ENCODE measurements at places on chromosomes 2 and 18.

GRCh38 chr2:29326926-29327325 lies 211.7 kb downstream of the CLIP4 start:
- no peak for DNase-seq

- peak; percentile 62 for DNase-seq
Observed at GRCh38 chr2:57881998-57882888, 164.4 kb upstream of the VRK2 start.

DNA sequence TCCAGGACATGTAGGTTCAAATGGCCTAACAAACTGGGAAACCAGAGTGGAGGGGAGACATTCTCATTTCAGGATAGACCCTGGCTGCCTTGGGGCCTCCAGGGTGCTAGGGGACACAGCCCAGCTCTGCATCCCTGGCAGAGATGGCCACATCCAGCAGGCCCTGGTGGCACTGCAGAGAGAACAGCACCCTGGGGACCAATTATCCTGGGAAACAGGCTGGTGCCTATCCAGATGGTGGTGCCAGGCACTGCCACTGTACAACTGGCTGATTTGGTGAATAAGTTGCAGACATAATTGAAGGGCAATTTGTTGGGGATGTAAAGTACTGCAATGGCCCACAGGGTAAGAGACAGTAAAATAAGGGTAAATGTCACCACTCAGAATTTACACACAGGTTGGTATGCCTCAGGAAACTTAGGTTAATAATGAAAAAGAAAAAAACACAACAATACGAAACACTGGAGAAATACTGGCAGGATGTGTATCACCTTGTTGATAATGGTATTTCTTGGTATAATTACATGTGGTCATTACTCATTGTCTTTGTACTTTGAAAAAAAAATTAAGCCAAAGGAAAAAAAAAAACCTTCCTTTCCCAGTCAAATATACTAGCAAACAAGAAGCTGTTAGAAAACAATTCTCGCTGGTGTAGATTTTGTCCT lies 12.8 kb upstream of the SFTPB start:
- DNase-seq = no peak

DNA sequence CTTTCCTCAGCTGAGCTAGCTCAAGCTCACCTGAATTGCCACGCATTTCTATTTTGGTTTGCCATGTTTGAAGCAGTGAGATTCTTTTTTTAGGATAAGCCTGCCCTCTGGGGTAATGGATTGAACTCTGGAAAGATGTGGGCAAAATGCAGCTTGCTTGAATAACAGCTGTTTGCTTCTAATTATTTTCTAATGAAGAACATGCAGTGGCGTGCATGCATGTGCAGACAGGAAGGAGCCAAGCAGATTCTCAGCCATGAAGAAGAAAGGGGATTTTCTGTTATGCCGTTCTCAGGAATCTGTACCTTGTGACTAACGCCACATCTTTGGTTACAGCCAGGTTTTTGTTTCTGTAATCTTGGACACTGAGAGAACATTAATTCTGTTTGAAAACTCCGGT lies 171.2 kb downstream of the ANTXR1 start:
- no peak for DNase-seq

DNA sequence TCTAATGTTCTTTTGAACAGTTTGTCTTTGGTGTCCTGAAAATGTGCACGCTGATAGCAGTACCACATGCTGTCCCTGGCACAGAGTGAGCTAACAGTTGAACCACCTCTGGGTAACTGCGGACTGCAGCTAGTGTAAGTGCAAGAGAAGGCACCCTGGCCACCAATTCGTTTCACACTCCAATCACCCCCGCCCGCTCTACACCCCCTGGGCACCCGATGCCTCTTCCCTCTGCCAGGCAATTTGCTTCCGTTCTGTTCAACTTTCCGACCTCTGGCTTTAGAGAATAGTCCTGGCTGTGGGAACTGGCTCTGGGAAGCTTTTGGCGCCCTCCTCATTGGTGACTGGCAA lies 1.4 kb downstream of the DOCK10 start:
- peak; percentile 24 for DNase-seq

DNA sequence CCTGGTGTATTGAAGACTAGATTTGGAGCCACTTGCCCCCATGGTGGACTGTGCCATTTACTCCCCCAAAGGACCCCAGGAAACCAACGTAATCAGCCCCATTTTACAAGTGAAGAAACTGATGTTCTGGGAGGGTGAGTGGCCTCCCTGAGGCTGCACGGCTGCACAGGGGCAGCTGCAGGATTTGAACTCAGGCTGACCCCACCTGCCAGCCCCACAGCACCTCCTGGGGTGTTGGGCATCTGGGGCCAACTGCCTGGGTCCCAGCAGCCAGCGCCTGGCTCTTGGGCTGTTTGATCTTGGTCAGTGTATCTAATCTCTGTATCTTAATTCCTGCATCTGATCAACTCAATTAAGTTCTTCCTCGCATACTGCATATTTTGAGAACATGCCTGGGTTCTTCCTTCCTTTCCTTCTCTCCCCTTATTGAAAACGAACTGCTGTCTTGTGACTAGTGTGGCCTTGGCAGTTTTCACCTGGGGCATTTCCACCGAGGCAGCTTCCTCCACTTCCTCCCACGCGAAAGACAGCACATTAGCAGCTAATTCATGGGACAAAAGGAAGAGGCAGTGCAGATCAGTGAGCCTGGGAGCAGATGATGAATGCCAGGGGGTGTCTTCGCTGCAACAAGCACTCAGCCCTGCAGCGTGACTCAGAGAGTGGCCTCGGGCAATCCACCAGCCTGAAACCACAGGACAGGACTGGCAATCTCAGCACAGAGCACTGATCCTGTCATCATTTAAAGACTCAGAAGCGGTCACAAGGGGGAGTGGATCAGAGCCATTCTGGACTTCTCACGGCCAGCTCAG lies 184.1 kb upstream of the RAB12 start:
- peak; percentile 94 for DNase-seq

GRCh38 chr18:77038182-77038858 lies 94.3 kb downstream of the MBP start:
- no peak for DNase-seq

DNA sequence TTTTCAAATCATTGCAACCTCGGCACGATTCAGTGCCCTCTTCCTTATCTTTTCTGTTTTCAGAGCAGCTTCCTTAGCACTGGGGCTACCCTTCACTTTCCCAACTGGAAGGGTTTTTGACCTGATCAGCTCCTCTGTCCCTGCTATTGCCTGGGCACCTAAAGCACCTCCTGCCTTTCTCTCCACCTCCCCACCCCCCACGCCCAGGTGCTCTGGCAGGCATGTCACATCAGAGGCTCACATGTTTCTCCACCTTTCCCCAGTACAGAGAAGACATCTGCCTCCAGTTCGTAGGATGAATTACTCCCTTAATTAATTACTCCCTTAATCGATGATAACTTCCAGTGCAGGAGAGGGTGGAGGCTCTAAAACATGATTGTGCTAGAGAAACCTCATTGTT lies 88.7 kb upstream of the LCLAT1 start:
- DNase-seq = no peak

- no peak for DNase-seq
Observed at GRCh38 chr18:26555804-26556553, 7.6 kb upstream of the KCTD1 start.

DNA sequence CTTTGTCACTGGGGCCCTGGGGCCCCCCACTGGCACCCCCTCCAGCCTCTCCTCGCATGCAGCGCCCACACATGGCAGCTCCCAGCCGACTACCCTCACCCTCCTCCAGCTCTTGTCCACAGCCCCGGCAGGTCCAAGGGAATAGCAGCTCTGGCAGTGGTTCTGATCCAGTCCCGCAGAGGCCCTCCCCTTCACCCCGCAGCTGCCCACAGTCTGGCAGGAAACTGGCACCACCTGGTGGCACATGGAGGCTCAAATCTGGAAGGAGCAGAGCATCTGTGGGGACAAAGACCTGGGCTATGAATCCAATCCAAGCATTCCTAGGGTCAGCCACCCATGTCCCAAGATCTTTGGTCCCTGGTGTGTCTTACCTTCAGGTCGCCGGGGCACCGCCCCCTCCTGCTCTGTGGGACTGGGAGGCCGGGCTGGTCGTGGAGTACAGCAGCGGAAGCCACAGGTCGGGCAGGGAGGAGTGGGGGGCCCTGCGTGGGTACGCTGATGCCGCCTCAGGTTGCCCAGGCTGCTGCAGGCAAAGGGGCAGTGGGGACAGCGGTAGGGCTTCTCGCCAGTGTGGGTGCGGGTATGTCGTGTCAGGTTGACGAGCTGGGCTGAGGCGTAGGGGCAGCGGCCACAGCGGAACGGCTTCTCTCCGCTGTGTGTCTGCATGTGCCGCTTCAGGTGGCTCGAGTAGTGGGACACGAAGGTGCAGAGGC lies 2.3 kb downstream of the ZNF513 start:
- no peak for DNase-seq

DNA sequence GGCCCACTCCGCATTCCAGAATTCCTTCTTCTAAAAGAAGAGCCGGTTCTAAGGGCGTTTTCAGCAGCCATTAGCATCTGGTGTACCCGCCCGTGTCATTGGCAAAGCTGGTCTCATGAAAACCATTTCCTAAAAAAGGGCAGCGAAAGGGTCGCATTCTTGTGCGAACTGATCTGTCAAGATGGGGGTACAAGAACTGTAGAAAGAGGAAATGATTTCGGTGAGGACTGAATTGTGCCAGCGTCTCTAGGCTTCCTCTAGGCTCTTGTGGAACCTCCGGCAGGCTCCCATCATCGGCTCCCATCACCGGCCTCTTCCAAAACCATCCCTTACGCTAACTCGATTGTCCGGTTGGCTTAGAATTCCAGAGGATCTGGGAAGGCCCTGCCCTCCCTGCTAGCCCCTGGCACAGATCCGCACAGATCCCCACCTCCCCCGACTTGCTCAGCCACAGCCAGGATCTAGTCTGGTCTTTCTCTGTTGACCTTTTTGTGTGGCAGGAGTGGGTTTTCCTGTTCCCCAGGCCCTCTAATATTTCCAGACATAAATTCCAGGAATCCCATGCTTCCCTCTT lies 1.3 kb downstream of the RAB31 start:
- DNase-seq = peak; percentile 42

GRCh38 chr2:37405781-37406180 lies 61.4 kb downstream of the QPCT start:
- no peak for DNase-seq

- DNase-seq = no peak
Observed at GRCh38 chr2:146077156-146077555, 1557.2 kb upstream of the ZEB2 start.

GRCh38 chr2:239646184-239646583 lies 245.4 kb upstream of the HDAC4 start:
- DNase-seq = no peak

DNA sequence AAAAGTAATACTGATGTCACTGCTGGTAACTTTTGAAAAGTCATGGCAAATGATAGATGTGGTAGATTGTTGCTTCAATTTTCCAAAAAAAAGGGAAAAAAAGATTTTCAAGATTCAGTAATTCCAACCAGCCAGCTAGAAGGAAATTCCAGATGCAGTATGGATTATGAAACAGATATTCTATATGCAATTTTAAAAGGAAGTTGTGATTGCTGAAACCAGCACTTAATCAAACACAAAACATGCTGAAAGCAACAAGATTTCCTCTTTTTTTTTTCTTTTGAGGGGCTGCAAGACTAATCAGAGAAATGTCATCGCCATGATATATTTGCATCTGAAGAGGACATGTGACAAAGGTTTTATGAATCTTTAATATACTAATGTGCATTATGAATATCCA lies 5.1 kb upstream of the HNMT start:
- no peak for DNase-seq

- DNase-seq = peak; percentile 52
Observed at GRCh38 chr2:240397924-240398645, 37.4 kb upstream of the GPC1 start.

- peak; percentile 15 for DNase-seq
Observed at GRCh38 chr2:37553411-37554154, 117.9 kb downstream of the CDC42EP3 start.

DNA sequence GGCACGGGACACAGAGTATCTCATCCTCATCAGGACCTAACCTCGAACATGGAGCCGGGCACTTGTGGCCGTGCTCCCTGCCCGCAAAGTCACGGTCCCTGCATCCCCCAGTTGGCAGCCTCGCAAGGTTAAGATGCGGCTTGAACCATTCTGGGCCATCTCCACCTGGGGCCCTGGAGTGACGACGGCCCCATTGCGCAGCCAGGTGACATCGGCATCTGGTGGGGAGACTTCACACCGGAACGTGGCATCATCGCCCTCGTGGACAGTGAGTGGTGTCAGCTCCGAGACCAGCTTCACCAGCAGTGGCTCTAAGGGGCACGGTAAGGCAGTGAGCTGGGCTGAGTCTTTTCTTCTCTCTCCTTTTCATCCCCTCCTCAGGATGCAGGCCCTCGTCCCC lies 12.6 kb downstream of the TMEM198 start:
- no peak for DNase-seq

GRCh38 chr2:73020657-73021370 lies 50.7 kb downstream of the SFXN5 start:
- peak; percentile 79 for DNase-seq

DNA sequence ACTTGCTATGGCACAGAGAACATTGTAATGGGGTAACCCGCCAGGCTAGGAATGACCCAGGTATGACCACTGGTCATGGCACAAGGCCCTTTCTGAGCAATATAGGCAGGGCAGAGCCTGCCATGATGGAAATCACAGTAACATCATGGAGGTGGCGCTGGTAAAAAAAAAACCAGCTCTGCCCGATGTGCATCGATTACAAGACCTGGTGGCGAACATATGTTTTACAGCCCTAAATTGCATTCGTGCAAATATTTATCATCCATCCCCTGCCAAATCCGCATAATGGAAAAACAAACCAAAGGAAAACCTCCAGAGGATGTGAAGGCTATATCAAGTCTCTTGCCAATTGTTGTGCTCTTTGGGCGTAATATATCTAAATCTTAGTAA lies 60.6 kb downstream of the SEMA4F start:
- no peak for DNase-seq

DNA sequence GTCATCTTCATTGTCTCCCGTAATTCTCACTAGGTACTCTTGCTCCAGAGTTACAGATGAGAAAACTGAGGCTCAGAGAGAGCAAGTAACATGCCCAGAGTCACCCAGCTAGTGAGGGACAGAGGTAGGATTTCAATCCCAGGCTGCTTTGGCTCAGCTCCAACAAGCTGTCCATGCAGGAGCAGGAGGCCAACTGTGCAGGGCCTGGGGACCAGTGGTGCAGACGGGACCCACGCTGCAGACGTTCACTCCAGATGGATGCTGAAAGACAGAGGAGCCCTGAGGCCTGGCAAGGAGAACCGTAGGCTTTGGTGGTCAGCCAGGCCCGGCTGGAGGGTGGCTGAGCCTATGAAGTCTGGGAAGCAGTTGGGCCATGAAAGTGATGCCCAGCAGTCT lies 102.6 kb downstream of the MCFD2 start:
- DNase-seq = no peak

- DNase-seq = no peak
Observed at GRCh38 chr2:231604101-231604684, 11.5 kb downstream of the TEX44 start.

- peak; percentile 86 for DNase-seq
Observed at GRCh38 chr2:42102024-42102590, 54.3 kb downstream of the PKDCC start.

Measured in AG08395 (cell line).